ENCODE measurements at places on chromosomes 12 and 14.

- no peak for DNase-seq
Observed at GRCh38 chr14:55170526-55170925, 20.9 kb downstream of the DLGAP5 start.

GRCh38 chr12:110508071-110508586 is 6.0 kb downstream of the RAD9B start:
- DNase-seq, result no peak

- DNase-seq, result no peak
Observed at GRCh38 chr12:47014474-47014873, 64.9 kb upstream of the PCED1B start.

DNA sequence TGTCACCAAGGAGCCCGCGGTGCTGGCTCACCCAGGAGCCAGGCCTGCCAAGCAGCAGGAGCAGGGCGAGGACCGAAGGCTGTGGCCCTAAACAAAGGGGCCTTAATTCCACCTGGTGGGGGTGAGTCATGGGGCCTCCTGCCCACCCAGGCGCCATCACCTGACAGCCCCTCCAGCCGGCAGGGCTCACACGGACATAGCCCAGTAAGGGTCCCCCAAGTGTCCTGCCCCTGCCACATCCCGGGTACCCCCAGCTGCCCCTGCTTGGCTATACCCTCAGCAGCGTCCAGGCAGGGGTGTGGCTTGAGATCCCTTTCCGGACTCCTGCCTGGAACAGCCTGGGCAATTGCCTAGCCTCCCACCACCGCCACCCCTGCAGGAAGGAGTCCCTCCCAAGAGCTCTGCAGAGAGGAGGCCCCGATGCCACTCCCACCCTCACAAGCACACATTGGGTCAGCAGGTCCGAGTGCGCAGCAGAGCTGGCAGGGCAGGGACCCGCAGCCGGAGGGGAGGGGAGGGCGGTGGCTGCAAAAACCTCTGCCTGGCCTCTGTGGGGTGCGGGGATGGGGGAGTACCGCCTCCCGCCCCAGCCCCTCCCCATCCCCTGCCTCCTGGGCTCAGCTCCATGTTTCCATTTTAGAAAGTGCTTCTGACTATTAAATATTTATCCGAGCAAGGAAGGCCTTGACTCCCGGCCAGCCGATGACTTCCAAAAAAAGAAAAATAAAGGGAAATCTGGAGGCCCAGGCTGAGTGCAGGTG is 4.6 kb downstream of the AHNAK2 start:
- DNase-seq, result no peak

DNA sequence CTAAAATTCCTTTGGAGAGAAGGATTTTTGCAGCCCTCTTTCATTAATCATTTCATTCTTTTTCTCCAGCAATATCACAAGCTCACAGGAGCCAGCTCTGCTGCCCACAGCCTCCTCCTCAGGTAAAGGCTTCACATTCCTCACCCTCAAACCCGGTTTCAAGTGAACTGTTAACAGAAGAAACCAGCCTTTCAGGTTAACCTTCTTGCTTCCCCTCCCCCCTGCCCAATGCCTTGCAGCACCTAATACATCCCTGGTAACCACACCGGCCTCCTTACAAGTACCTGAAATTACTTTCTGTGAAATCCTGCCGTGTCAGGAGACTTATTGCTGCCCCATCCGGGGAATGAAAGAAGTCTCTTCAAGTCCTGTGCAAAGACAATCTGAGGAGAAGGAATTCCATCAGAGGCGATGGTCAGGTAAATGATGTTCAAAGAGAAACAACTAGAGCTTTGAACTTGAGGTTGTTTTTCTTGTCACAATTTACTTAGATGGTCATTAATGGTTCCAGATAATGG is 111.2 kb downstream of the MYRFL start:
- DNase-seq, result no peak

DNA sequence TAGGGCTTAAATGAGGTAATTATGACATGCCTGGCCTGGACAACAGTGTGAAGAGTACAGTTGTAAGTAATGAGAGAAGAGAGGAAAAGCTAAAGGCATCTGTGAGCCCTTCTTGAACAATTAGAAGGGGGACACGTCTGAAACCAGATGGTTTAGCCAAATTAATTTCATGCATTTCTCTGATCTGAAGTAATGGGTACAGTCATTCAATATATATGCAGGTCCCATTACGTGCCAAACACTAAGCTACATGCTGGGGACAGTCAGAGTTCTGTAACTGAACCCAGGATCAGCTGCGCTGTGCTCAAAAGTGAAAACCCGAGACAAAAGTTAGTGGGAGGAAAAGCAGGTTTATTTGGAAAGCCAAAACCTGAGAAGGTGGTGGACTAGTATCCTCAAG is 207.2 kb upstream of the TMTC1 start:
- DNase-seq, result no peak

GRCh38 chr12:46005823-46006222 is 15.4 kb upstream of the SCAF11 start:
- DNase-seq, result no peak

DNA sequence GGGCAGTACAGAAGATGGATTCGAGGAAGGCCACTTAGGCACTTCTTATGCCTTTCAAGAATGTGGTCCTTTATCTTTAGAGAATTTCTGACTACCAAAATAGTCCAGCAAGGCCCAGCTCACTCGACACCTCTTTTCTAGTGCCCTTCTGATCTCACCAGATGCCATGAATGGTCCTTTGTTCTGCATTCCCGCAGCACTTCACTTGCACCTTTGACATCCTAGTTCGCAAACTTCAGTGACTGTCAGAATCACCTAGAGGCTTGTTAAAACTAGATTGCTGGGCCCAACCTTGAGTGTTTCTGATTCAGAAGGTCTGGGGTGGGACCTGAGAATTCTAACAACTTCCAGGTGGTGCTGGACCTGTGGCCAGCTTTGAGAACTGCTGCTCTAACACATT is 56.7 kb downstream of the PKP2 start:
- no peak for DNase-seq

- no peak for DNase-seq
Observed at GRCh38 chr14:51929166-51929565, 60.2 kb upstream of the RTRAF start.

DNA sequence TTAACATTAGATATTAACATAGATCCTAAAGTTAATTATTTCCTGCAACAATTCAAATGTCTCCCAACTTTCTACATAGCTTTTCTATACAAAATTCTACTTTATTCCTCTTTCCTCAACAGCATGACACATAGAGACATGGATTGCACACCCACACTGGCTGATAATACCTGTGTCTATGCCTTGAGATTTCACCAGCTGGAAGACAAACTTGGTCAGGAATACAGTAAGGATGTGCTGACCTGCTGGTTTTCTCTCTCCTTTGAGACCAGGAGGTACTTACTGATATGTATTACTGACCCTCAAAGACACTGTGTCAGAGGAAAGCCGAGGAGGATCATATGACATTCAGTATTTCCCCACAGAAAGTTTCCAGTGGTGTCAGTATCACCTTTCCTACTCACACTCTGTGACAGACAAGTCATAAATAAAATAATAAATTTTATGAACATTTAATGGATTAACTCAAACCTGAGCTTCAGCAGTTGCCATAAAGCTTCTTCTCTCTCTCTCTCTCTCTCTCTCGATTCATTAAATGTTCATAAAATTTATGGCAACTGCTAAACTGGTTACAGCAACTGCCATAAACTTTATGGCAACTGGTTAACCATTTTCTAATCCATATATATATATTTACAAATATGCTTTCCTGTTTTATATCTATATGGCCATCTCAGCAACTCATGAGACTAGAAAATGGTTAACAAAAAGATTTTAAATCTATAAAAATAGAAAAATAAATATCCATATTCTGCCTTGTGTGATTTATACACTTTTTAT is 22.7 kb downstream of the EIF2S3B start:
- DNase-seq, result no peak

DNA sequence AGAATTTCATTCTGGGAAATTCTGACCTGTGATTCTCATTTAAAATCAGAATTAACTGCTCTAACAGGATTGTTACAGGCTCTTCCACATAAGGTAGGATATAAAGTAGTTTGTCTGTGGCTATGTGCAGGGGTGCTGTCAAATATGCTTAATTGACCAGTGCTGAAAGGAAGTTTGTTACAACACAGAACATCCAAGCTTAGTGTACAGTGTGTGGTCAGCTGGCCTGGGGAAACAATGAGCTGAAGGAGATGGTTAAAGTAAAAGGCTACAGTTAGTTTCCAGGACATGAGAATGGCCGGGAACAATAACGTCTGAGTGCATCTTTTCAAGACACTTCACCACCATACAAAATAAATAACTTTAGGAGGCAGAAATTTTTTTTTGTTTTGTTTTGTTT is 68.0 kb downstream of the PKP2 start:
- DNase-seq, result no peak

DNA sequence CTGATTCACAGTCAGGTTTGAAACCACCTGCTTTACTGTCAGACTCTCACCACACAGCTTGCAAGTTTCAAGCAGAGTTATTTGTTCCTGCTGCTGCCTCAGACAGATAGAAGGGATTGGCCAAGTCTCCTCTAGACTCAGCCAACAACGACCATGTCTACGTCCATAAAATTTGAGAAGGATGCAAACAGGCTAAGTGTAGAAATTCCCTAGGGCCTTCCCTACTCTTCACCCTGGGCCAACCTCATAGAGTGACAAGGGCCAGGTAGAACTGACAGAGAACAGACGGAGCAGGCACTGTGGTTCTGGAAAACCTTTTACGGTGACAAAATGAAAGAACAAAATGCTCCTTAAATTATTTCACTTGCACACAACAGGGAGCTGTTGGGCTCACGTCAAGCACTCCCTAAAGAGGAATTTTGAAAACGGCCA is 39.5 kb downstream of the CLIP1 start:
- DNase-seq, result no peak

- no peak for DNase-seq
Observed at GRCh38 chr14:96424109-96424989, 32.4 kb downstream of the AK7 start.

DNA sequence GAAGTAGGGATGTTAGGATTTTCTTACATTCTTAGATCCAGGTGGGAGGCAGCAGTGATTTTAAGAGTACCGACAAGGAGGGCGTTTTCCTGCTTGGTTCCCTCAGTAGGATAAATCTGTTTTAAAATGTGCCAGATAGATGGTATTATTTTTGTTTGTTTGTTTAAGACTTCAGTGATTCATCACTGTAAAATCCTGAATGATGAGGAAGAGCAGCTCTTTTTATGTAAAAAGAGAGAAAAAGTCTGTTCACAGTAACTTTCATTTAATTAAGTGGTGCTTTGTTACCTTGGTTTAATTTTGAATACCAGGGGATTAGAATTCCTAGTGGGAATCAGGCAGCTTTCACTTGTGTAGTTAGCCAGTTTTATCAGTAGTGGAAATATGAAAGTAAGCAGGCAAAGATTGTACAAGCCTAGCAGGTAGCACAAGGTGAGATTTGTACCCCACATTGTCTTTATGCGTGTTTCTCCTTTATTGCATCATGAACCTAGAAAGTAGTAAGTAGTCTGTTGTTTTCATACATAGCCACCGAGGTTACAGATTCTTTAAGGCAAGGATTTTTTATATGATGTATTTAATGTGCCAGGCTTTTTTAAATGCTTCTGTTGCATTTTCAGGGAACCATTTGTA is 349.6 kb downstream of the CCDC91 start:
- no peak for DNase-seq

GRCh38 chr12:104478396-104479122 is 21.8 kb downstream of the CHST11 start:
- no peak for DNase-seq

GRCh38 chr14:99644723-99645544 is at the start of gene HHIPL1:
TSS of gene HHIPL1 (plus strand) at chr14:99645129. CDS start at chr14:99645208, 79 bp downstream.
- no peak for DNase-seq

GRCh38 chr12:23472329-23472971 is 477.0 kb downstream of the SOX5 start:
- DNase-seq, result no peak

DNA sequence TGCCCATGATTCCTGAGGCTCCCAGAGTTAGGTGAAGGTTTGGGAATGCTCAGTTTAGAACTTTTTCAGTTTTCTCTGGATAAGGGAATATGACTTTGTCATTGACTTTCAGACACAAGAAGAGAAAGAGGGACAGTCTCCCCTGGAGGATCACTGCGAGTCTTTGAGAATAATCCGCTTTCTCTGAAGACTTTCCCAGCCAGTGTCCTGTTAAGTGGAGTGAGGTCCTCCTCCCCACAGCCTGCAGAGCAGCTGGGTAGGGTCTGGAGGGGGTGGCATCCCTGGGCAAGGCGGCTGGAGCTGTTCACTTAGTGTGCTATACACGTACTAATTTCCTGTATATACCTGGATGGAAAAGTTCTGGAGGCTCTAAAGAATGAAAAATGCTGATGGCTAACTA is 8.5 kb upstream of the RAB35 start:
- no peak for DNase-seq

DNA sequence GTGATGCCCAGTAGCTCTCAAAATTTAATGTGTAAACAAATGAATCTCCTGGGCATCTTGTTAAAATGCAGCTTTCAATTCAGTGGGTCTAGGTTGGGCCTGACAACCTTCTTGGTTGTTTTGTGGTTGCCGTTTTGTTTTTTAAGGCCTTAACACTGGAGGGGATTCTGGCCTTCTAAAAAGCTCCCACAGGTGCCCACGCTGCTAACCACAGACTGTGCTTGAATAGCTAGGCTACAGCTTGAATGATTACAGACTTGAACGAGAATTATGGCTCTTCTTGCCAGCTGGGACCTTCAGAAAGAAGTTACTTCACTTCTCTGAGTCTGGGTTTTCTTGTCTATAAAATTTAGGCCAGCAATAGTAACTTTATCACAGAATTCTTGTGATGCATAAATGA is 1.3 kb upstream of the FLVCR2 start:
- no peak for DNase-seq

DNA sequence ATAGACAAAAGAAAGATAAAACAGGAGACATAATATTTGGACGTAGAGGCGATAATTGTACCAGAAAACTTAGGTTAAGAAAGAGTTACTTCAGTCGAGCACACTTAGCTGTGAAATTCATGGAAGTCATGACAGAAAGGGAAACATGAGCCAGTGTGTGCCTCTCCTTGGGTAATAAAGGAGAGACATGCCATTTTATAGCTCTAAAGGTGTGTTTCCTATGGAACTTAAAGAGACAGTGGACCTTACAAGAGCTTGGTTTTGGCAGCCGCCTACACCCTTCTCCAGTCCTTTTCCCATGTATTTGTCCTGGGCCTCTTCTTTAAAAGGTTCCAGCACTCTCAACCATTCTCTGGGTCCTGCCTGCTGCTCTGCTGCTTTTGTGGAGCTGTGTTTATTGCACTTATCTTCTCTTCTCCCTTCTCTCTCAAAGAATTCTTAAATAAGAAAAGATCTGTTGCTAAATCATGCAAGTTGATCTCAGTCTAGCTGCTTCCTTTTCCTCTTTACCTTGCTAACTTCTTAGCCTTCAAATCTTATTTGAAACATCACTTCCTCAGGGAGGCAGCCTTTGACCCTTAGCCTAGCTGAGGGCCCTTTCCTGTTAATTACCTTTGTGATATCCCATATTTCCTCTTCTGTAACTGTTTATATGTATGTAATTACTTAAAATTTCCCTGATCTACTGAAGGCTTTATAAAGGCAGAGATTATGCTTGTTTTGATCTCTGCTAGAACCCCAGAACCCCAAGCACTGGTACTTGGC is 81.8 kb upstream of the EVL start:
- no peak for DNase-seq
